KBM-7 (cell line): ENCODE measurements at places on chromosomes 7 and 10.
A peak's percentile ranks its signal among the peaks of the same experiment; 100 is the strongest.

DNA sequence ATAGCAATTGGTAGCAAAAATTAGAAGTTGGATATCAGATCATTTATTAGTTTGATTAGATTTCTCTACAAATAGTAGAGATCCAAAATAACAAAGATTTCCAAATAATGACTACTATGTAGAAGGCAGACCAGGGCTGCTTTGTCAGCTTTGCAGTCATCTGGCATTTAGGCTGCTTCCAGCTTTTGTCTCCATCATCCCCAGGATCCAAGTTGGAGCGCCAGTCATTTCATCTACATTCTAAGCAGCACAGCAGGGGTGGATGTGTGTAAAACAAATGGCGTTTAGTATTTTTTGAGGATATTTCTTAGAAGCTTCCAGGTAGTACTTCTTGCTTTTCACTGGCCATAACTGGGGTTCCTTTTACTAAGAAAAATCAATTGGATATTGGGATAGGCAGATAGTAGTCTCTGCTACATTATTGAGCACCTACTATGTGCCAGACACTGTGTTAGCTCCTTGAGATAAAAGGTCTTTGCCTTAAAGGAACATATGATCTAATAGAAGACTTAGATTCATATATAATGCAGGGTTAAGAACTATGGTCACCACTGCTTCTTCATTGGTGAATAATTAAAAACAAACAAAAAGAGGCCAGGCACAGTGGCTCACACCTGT lies 41.5 kb downstream of the TPST1 start:
- no peak for DNase-seq

DNA sequence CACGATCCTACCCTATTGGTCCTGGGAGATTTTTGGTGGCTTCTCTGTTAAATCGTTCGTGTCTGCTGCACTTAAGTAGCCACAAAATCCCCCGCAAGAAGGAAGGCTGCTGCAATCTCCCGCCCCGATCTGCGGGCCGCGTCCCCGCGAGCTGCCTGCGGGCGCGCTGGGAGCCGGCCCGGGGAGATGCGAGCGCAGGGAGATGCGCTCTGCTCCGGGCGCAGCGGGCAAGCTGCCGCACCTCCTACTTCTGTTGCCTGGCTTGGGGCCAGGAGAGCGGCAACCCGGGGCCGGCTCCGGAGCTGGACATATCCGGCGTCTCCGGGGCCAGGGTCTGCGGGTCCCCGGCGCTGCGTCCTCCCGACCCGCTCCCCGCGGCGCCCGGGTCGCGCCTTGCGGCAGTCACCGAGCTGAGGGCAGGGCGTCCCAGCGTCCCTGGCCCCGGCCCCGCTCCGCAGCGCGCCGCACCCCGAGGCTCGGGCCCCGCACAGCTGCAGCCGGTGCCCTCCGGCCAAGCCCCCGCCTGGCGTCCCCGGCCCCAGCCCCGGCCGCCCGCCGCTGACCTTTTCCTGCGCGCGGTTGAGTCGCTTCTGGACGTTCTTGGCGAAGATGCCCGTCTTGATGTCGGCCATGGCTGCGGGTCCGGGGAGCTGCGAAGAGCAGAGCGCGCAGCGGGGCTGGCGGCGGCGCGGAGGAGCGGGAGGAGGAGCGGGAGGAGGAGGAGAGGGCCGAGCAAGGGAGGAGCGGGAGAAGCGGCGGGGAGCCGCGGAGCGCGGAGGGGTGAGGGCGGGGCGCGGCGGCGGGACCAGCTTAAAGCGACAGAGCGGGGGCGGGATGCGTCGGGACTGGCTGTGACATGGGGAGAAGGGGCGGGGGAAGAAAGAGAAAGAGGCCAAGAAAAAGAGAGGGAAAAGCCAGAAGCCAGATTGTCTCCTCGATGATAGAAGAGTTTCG lies at the start of gene AMPH:
Gene AMPH, minus strand, starts transcription at position 654 of the 954 bp plus-strand sequence. Its CDS starts 22 bp downstream, at position 632.
- peak; percentile 15 for DNase-seq

DNA sequence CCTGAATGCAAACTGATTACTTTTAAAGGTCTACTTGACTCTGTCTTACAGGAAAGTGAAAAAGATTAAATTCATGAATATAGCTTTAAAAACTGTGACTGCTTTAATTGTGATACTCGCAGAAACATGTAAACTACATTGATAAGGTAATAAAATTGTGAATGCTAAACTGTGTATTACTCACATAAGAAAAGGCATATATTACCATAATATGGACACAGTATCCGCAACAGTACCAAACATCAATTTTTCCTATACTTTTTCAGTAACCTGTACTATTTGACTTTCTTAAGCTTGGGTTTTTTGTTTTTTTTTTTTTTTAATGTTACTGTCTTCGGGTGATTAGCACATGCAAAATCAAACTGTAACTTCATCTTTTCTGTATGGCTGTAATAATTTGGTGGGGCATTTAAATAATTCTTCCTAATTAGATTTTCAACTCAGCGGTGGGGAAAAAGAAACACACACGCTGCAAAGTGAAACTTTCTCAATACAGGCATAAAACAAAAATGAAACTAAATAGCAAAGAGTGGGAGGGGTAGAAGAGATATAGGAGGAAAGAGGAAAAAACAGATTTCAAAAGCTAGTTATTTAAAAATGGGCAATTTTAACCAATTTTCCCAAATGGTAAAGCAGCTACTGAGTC lies 23.2 kb downstream of the NT5C3A start:
- DNase-seq, result no peak

DNA sequence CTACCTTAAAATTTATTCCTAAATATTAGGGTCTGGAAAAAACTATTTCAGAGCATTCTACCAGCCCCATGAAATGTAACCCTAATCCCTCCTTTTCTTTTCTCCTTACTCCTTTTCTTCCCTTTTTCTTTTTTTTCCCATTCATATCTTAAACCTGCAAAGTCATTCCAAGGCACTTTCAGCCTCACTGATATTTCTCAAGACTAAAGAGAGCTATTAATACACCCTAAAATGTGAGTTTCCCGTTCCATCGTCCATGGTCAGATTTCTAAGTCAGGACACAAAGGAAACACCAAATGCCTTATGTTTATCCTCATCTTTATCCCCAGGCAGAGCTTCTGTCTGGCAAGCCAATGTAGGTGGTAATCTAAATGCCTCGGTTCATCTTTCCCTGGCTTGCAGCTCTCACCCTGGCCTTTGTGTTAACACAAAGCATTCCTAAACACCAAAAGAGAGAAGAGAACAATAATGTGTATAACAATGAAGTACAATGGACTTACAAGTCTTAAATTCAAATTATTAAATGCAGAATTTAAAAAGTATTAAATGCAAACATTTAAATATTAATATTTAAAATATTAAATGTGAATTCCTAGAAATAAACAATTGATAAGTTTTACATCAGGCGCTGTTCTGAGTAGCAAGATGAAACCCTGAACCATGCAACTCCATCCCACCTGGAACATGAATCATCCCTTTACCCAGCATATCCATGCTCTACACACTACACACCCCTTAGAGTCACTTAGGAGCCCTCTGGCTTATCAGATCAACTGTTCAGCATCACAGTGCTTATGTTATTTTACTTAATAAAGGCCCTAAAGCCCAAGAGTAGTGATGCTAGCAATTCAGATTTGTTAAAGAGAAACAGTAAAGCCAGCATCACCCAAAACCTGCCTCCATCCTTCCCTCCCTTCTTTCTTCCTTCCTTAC lies 26.8 kb downstream of the MICU1 start:
- no peak for DNase-seq

- no peak for DNase-seq
Observed at GRCh38 chr7:148374396-148375259, 215.9 kb upstream of the C7orf33 start.
